ENCODE measurements at places on chromosomes 3 and 15.

GRCh38 chr15:93307513-93307912 lies 218.5 kb upstream of the RGMA start:
- no peak for DNase-seq

DNA sequence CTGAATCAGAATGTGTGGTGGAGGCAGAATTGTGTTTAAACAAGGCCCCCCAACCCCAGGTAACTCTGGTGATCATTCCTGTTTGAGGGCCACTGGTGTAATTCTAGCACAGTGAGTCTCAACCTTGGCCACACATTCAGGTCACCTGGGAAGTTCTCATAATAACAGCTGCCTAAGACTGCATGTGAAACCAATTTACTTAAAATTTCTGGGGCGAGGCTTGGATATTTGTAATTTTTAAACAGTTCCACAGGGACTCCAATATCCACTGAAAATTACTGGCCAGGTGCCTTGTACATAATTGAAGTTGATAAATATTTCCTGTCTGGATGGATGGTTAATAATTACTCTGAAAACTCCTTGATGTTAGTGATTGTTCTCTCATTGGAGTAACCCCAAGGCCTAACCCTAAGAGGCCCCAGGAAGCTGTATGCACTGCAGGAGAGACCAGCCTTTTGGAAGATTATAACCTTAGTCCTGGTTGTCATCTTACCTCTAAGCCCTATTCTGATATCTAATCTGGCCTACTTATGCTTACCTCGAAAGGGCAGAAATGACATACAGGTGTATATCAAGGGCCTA lies 25.7 kb upstream of the EPHB1 start:
- peak; percentile 61 for DNase-seq

DNA sequence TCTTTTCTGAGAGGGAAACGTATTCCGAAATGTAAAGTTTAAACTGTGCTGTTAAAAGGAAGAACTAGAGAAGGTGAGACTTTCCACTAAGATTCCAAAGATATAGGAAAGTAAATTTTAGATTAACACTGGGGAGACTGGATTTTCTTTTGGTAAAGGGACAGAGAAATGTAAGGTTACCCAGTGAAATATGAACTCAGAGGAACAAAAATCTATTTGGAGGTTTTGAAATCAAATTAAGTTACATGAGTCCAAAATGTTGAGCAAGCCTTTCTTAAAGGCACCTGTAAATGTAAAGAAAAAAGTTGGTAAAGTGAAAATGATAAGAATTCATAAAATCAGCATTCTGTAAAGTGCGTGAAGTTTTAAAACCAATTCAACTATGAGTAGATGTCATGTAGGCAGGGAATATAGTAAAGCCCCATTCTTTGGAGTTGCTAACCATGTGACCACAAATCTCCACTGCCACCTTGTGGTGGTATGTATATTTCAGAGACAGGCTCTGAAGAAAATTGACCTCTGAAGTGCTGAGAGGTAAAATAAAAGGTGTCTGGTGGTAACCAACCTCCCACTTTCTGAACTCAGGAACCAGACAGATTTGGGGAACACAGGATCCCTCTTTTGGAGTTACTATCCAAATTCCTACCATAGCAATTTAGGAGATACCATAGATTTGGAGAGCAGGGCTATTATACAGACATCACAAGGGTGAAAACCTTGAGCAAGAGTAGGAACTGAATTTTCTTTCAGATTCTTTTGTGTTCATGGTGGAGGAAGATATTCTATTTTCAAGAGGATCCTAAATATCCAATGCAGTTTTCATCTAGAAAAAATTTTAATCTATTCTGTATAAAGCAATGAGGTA lies 215.3 kb downstream of the ROBO2 start:
- peak; percentile 69 for DNase-seq

DNA sequence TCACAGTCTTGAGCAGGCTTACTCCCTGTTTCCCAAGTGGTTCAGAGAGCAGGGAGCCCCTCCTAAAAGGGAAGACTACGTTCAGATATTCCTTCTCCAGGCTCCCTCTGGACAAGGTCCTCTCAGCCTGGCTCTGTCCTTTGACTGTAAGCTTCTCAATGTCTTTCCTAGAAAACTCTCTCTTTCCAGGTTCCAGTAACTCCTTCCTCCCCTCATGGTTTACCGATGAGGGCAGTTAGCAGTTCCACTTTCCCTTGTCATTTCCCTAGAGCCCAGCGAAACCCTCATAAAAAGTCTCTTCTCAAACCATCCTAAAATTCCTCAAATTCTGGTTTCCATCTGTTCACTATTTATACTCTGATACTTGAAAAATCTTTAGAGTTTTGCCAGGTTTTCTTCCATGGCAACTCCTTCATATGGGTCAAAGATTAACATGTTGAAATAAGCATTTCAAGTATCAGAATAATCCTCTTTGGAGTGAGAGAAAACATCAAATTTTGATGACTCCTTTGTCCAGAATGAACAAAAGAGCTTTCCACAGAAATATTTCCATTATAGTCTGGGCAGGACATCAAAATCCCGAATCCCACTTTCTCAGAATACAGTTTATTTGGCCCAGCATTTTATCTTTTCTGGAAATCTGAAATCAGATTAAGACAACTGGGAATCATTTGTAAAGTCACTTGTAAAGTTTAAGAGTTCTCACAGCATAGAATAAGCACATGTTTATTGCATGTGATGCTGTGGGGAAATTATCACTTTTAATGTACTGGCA lies 599.4 kb downstream of the UNC13C start:
- no peak for DNase-seq

DNA sequence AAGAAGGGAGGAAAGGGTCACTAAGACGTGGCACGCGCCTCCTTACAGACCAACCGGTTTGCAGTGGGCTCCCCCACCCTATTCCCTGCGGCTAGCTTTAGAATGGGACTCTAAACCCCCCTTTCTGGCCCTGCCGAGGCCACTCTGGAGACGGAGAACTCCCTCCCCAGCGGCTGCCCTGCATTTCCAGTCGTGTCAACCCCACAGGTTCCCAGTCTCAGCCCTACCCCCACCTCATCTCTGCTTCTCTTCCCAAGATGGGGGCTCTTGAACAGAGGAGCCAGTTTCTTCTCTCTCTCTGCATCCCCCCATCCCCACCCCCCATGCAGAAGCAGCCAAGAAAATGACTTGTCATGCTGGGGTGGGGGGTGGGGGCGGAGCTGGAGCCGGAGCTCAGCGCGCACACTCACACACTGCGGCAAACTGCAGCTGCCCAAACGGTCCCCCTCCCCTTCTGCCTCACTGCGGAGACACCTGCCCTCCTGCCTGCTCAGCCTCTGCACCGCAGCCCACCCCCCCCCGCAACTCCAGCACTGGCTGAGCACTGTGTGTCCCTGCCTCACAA lies 871 bp downstream of the MAP1A start:
- DNase-seq = no peak

DNA sequence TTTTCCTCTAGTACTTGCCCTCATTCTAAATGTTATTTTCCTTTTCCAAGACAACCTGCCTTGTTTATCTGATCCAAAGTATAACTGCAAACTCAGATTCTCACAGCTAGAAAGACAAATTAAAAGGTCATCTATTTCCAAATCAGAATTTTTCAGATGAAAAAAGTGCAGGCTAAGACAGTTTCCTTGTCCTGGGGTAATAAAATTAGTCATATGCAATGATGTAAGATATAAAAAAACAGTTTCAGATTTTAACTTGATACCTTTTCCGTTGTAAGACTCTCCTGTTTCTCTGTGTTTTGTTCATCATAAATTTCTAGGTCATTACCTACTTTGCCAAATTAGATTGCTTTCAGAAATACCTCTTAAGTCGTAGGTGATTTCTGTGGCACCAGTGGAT lies 238.4 kb upstream of the PEX5L start:
- DNase-seq = no peak

DNA sequence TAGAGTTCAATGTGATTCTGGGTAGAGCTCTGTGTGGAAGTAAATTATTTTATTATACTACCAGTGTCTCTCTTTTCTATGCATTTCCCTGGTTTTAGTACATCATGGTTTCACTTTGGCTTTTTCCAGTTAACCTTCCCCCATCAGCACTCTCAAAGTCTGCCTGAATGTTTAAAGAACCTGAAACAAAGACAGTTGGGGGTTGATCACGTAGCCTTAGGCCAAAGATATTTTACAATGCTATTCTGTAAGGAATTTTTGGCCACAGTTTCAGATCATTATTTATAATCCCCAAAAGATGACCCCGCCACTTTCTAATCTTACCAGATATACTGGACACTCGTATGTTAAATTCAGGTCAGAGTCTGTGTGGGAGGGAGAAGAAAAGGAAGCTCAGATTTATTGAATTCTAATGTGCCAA lies 156.3 kb upstream of the TMC3 start:
- DNase-seq = no peak

DNA sequence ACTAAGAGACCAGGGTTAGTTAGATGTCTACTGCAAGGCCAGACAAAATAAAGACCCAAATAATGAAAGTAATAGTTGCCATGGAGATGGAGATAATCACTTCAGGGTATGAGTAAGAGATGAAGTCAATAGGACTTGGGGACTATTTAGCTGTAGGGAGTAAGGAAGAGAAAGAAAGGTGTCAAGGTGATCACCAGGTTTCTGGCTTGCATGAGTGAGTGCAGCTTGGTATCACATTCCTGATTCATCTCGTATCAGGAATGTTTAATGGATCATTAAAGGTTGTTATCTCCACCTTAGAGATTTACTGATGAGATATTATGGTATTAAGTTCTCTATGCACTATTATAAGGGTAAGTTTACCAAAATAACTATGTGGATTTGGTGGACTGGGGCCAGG lies 357.4 kb upstream of the ATP11B start:
- no peak for DNase-seq

DNA sequence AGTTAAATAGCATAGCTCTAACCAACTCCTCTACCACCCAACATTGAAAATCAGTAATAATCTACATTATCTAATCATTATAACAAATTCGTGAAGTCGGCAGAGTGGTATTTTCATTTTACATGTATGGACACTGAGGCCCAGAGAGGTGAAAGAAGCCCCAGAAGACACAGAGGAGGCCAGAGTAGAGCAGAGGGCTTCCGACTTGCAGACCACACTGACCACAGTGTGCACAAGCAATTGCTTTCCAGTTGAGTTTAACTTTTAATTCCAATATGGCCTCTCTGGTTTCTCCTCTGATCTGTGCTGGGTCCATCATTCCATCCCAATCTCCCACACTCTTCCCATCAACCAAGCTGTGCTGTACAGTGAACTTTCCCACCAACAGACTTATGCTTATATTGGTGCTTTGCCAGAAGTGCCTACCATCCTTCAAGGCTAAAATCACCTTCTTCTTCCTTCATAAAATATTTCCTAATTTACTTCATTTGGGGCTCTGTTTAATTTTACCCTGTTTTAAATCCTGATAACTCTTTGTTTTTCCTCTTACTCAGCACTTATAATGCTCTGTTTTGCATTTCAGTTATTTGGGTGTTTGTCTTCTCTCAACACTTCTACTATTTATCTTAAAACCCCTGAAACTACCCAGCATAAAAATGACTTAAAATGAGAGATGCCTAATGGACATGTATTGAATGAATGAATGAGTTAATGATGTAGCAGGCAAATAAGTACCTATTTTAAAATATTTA lies 81.8 kb upstream of the TNFSF10 start:
- DNase-seq = no peak

DNA sequence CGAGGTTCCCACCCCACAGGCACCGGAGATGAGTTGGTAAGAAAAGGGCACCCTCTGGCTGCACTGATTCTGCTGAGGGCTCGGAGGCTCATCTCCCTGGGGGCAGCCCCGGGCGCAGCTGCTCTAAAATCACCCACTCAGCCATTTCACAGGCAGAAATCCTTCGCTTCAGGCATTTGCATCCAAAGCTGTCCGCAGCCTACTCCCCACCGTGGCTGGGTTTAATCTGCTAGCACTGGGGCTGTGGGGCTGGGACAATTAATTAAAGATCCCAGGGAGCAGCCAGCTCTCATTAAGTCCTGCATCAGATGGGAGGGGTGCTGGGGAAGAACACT lies 104.3 kb upstream of the PRR20G start:
- no peak for DNase-seq

Measured in Caco-2 (cell line).